Activated CD4-positive, CD25-positive, alpha-beta regulatory T cell treated with anti-CD3 and anti-CD28 coated beads, Interleukin-2, amount 50 U/mL, for 16 hours (primary cell): ENCODE measurements at places on chromosomes 16 and 17.

- DNase-seq, result no peak
Measured at GRCh38 chr17:78583091-78583490, 5.9 kb upstream of the DNAH17 start.

DNA sequence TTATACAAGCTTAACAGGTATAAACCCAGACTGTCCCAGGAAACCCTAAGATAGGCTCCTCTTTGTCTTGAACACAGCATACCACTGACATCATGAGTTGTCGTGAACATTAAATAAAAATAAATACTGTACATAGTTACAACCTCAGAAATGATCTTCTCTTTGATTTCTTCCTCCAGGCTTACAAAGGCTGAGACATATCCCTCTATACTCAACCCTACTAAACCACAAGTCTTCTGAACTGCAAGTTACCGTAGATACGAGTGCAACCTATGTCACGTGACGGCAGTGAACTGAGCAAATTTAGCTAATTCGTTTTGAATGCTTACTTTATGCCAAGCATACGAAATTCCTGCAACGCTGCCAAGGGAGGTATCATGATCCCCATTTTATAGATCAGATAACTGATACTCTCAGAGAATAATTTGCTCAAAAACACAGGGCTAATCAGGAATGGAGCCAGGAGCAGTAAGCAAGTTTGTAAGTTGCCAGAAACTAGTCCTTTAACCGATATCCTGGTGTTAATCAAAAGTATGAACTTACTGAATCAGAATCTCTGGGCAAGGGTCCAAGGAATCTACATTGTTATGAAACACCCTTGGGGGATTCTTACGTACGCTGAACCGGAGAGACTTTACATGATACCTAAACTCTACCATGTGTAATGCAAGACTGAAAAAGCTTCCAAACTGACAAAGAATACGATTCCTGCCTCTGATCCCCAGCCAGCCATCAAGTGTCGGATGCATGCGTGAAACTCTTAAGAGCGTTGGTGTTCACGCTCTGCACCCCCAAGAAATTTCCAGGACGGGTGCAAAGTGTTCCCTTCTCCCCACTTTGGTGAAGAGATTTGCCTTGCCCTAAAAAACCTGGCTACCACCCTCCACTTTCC is 106.2 kb downstream of the XYLT1 start:
- peak; percentile 44 for DNase-seq

GRCh38 chr16:89446136-89446974 is 44.0 kb downstream of the ANKRD11 start:
- no peak for DNase-seq

- DNase-seq, result no peak
Measured at GRCh38 chr17:60863892-60864707, 186.4 kb downstream of the BCAS3 start.

GRCh38 chr17:81924557-81925532 is 2.7 kb downstream of the MAFG start:
- DNase-seq, result no peak
